T-helper 22 cell (primary cell): ENCODE measurements at places on chromosomes 7 and 10.

GRCh38 chr7:26423436-26423835 lies 131.8 kb downstream of the SNX10 start:
- no peak for DNase-seq

DNA sequence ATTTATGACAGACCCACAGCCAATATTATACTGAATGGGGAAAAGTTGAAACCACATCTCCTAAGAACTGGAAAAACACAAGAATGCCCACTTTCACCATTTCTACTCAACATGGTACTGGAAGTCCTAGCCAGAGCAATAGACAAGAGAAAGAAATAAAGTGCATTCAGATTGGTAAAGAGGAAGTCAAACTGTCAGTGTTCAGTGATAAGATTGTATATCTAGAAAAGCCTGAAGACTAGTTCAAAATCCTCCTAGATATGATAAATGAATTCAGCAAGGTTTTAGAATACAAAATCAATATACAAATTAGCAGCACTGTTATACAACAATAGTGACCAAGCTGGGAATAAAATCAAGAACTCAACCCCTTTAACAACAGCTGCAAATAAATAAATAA lies 6.9 kb upstream of the ZNF138 start:
- no peak for DNase-seq

GRCh38 chr10:91935886-91936285 lies 12.3 kb downstream of the BTAF1 start:
- DNase-seq = no peak

GRCh38 chr7:149846021-149846420 lies 7.8 kb downstream of the ZNF862 start:
- DNase-seq = no peak

GRCh38 chr7:7236041-7236440 lies 53.7 kb downstream of the C1GALT1 start:
- DNase-seq = no peak

- no peak for DNase-seq
These were observed 18.3 kb downstream of the SGMS1 start for GRCh38 chr10:50605269-50605950.

- no peak for DNase-seq
These were observed 87.3 kb downstream of the EVX1 start for GRCh38 chr7:27329909-27330308.
